Activated CD8-positive, alpha-beta memory T cell treated with anti-CD3 and anti-CD28 coated beads for 4 hours (primary cell): ENCODE measurements at places on chromosomes 7 and 10.

- DNase-seq = no peak
These were observed 82.5 kb downstream of the EGFR start for GRCh38 chr7:55101359-55101758.

DNA sequence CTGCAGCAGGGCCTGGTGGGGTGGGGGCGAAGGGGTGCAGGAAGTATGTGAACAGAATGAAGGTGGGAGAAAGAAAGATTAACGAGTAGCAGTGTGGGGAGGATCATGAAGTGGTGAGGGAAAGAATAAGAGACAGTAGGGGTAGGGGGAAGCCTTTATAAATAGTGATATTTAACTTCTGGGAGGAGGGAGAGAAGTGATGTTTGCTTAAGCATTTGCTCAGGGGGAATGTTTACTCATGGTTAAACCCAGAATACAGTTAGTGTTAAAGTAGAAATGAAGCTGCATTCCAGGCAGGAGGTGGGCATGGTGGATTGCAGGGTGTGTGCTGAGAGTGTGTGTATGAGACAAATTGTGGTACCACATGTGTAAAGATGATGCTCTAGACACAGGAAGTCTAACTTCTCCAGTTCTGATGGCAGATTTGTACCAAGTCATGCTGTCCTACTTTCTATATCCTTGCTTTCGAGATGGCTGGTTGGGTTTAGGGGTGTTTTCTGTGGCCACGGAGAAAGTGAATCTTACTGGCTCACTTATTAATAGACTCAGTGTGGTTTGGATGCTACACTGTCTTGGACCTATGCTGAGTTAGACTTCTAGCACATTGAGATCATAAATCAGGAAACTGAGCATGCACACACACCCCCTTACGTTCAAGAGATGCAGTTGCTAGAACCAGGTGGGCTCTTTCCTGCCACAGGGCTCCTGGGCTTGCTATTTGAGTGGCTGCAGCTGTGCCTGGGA is 10.6 kb upstream of the DNMBP start:
- DNase-seq = no peak

- no peak for DNase-seq
These were observed at the start of gene C10orf67 for GRCh38 chr10:23344241-23344841. TSS of gene C10orf67 (minus strand) at chr10:23344797. CDS start at chr10:23344774, 23 bp downstream.

DNA sequence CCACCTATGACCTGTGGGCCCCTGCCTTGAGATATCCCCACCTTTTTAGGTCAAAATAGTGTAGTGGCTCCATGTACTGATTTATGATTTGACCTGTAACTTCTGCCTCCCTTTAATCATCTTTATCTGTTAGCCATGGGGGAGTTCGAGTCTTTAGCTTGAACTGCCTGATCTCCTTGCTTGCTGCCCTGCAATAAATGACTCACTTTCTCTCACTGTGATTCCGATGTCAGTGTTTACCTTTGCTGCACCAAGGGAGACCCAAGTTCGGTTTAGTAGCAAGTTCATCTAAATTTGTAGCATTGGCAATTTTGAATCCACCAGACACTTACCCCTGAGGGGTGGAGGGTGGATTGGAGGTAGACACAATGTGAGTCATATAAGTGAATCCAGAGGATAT is 814.6 kb upstream of the AUTS2 start:
- no peak for DNase-seq

- DNase-seq = no peak
These were observed 92.2 kb downstream of the NRF1 start for GRCh38 chr7:129703751-129704150.

DNA sequence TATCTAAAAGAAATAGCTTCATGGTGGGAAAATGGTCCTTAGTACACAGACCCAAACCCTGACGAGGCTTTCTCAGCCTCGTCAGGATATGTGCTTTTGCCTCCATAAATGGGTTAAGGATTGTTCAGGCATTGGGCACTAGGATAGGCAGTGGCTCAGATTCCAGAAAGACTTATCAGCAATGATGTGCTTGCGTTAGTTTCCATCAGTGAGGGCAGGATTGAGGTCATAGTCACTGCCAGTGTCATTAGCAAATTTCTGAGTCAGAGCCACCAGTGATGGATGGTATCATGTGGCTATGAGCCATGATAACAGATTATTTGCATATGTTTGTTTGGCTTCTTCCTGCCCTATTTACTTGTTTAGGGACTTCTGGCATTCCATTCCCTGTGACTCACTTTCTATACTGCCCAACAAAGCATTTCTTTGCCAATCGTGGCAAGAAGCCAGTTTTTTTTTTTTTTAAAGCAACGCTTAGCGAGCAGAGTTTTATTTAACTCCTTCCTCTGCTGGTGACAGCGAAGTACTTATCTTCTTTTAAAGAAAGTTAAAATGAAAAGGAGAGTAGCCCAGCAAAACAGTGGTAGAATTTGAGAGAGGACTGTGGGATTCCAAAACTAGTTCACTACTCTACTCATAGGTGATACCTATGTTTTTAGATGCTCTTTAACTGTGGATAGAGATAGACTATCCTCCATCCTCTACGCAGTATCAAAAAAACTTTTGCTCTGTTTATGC is 44.4 kb downstream of the MYPN start:
- DNase-seq = no peak

GRCh38 chr10:72784551-72785351 is 92.8 kb downstream of the MCU start:
- no peak for DNase-seq

GRCh38 chr10:44262551-44263251 is 122.2 kb downstream of the CXCL12 start:
- DNase-seq = no peak

- no peak for DNase-seq
These were observed 1.2 kb upstream of the ADD3 start for GRCh38 chr10:110006358-110007160.

GRCh38 chr7:67022511-67022910 is 25.9 kb downstream of the TYW1 start:
- no peak for DNase-seq

- peak; percentile 19 for DNase-seq
These were observed 1.3 kb upstream of the ARID5B start for GRCh38 chr10:61899997-61900828.

DNA sequence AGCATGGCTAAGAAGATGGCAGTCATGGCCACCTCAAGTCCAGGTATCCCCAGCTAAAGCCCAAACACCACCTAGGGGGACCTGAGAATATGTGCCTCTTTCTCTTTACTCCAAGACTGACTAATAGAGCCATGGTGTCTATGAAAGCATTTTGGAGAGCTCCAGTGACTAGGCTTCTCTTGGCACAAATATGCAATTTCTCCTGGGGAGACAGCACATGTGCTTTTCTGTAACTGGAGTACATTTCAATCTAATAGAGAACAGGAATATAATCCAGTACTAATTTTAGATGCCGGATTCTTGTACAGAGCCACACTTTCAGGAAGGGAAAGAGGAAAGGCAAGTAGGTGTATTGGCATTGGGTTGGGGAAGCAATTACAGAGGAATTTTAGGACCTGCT is 260.1 kb downstream of the BMPER start:
- DNase-seq = no peak

GRCh38 chr10:18240185-18240882 is 100.1 kb downstream of the CACNB2 start:
- no peak for DNase-seq

GRCh38 chr7:11447106-11447505 is 384.9 kb downstream of the THSD7A start:
- no peak for DNase-seq

DNA sequence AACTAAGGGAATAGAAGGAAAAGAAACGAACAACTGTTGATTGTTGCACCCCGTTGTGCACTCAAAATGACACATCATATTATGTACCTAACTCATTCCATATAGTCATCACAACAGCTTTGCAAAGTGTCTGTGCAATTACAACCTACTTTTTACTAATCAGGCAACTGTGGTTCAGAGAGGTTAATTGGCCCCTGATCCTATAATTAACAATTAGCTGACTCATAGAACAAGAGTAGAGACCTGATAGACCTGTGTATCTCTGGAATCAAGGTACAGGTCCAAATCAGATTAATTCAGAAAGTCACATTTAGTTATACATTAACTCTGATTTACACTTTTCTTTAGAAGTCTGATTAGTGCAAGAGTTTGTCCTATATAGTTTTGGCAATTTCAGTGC is 122.5 kb upstream of the CDK13 start:
- DNase-seq = no peak

DNA sequence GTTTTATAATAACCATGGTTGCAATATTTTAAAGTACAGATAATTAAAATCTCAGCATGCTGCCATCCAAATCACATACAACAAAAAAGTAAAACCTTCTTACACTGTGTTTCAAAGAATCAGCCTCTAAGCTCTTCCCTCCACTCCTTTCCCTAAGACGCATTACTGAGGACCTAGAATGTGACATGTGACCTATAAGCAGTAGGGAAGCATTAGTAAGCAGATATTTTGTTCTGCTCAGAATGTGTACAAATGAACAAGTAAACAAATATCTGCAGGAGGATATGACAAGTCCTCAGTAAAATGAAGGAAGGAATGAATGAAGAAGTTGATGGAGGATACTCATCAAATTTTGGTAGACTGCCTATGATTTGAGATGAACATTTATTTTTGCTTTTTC is 49.1 kb downstream of the RAB11FIP2 start:
- DNase-seq = no peak

DNA sequence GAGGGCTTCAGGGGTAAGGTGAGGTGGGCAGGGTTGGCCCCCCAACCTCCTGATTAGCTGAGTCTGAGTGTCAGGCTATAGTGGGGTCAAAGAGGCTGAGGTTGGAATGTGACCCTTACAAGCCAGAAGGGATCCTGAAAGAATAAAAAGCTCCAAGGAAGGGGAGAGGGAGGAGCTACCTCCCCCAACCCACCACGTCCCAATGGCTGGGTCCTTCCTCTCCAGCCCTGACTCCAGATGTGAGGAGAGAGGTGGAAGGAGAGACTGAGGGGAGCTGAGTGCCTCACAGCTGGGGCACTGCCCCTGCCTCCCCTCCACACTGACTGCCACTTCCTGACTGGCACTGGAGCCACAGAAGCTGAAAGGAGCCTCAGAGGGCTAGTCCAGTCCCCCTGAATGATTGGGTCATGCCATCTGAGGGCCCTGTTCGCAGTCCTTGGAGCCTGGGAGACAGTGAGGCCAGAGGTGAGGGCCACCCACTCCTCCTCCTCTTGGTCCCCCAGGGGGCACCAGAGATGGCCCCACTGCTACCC is 20.6 kb downstream of the IMPDH1 start:
- DNase-seq = no peak

DNA sequence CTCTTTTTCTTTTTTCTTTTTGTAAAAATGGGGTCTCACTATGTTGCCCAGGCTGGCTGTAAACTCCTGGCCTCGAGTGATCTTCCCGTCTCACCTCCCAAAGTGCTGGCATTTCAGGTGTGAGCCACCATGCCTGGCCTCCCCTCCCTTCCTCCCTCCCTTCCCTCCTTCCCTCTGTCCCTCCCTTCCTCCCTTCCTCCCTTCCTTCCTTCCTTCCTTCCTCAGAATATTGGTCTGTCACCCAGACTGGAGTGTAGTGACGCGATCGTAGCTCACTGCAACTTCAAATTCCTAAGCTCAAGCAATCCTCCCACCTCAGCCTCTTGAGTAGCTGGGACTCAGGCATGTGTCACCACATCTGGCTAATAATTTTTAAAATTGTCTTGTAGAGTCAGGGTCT is 8.4 kb downstream of the AGAP3 start:
- DNase-seq = no peak

GRCh38 chr7:132472463-132473120 is 103.7 kb downstream of the PLXNA4 start:
- no peak for DNase-seq

- no peak for DNase-seq
These were observed 201.9 kb upstream of the TCERG1L start for GRCh38 chr10:131513445-131513844.

DNA sequence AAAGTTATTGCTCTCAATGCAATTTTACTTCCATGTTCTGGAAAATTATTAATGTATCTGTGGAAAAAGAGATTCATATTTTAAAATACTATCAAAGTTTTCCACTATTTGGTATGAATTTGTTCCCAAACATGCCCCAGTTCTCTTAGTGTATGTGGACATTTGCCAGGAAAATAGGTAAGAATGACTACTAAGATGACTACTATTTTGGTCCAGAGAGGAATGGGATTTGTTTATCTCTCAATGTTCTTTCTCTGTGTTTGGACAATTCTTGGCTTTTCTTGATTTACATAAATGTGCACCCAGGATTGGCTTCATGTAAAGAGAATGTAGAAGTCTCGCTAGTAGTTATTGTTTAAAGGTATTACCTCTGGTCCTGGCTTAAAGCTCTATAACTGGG is 60.3 kb upstream of the POT1 start:
- no peak for DNase-seq

DNA sequence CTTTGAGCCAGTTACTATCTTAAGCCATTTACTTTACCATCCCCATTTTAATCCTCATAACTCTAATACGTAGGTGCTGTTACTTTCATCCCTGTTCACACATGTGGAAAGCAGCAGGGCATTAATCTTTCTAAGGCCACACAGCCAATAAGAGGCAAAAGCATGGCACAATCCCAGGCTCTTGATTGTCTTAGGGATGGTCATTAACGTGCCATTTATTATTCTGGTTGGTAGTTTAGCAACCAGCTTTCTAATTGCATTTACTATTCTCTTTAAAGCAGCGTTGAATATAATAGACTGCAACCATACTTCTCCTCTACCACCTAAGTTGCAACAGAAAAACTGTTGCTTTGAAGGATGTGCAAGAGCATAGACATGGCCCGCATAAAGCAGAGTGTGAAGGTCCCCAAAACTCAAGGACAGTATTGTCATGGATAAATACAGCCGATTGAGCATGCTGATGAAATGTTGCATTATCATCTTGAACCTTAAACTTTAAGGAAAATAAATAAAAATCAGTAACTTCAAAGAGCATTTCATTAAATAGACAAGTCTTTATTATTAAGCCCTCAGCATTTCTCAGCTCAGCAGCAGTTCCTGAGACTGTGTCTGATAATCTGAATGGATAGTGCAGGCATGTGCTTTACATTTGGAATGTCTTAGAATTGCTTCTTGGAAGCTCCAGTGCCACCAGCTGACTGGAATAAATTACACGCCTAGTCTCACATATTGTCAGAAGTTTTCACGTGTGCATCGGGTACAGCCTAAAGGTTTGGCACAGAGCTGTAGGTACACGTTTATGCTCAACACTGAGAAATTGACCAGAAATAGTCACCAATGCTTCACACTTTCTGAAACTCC is 467.1 kb downstream of the SDK1 start:
- DNase-seq = no peak

DNA sequence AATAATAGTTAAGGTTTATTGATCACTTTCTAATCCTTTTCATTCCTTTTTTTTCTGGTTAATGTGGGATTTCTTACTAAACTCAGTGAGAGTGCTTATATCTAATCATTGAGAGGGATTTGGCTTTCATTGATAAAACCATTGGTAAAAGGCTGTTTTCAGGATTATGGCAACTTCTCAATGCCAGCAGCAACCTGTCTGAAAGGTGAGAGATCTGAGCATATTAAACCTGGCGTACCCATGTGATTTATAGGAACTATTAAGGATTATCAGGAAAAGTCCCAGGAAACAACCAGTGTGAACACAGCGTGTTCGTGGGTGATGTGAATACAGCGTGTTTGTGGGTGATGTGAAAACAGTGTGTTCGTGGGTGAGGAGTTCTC is 65.9 kb downstream of the PDIA4 start:
- DNase-seq = no peak

- DNase-seq = no peak
These were observed 148.1 kb upstream of the PLXDC2 start for GRCh38 chr10:19668116-19668515.
